ENCODE measurements at places on chromosomes 3 and 15. TPM values are rescaled to one million over a fixed set of nuclear protein-coding genes. Genes with fewer than 3 reads are reported as not detected.
A peak's percentile ranks its signal among the peaks of the same experiment; 100 is the strongest.

DNA sequence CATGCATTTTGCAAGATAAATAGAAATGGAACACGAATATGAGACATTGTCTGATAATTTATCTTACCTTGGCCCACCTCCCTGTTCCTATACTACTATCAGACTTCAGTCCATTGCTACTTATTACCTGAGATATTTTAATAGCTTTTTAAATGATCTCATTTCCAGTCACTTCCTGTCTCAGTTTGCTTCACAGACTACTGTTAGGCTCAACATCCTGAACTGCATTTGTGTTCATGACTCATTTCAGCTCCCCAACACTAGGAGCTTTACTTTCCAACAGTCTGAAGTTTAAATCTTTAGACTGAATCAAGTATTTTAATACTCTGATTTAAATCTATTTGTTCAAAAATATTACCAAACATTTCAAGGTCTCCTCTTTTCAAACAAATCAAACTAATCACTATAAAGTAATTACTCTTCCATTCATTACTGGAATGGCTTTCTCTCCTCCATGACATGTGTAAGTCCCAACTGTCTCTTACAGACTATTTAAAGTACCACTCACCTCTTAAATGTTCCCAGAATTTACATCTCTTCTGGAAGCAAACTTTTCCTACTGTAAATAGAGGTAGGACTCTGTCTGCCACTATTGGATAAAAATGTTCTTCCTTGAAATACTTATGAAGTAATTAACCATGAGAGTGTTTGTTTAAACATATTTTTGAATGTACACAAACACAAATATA, 1277.6 kb downstream of the ZPLD1 start:
- H3K27me3 ChIP-seq, result no peaks in the 10 kb centered on the region
- no peak overlapping the region for H3K4me3 ChIP-seq
- no peak for DNase-seq

GRCh38 chr3:185399737-185400667, 37.1 kb downstream of the MAP3K13 start:
- no peak overlapping the region for H3K4me3 ChIP-seq
- no peaks in the 10 kb centered on the region for H3K36me3 ChIP-seq
- peaks cover 8% of the 10 kb centered on the region for H3K27me3 ChIP-seq
- no peaks in the 10 kb centered on the region for H3K4me1 ChIP-seq
- DNase-seq, result no peak

DNA sequence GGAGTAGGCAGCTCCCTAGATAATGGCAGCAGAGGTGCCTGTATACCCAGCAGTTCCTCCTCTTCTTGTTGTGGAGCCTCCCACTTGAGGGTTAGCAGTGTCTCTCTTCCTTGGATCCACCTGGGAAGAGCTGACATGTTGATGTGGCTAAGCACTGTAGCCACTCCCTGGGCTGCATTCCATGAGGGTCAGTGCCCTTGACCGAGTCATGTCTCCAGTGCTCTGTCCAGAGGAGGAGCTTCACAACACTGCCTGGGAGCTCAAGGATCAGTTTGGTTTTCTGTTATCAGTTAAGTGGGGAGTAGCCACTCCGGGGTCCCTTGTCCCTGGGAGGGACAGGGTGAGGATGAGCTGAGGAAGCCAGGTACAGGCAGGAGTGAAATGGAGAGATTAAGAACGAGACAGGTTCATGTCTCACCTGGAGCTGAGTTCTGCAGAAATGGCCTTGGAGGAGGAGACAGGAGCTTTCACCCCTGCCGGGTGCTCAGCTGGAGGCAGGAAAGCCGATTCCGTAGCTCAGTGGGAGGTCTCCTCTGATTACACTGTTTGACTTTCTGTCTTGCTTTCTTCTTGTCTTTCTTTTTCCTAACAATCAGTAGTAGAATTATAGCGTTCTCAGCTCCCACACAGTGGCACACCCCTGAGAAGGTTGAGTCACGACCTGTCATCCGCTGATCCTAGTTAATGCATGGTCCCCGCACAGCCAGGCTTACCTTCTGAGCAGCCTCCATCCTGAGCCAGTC, 57.9 kb upstream of the SEC22A start:
- peaks cover 20% of the 10 kb centered on the region for H3K36me3 ChIP-seq
- H3K27me3 ChIP-seq, result no peaks in the 10 kb centered on the region
- H3K27ac ChIP-seq, result no peak overlapping the region
- DNase-seq, result no peak

GRCh38 chr3:106675451-106675850, 701.8 kb upstream of the CCDC54 start:
- no peaks in the 10 kb centered on the region for H3K4me1 ChIP-seq
- no peaks in the 10 kb centered on the region for H3K36me3 ChIP-seq
- H3K4me3 ChIP-seq, result no peak overlapping the region
- H3K27me3 ChIP-seq, result no peaks in the 10 kb centered on the region
- no peak overlapping the region for H3K27ac ChIP-seq

- DNase-seq, result no peak
- H3K4me3 ChIP-seq, result no peak overlapping the region
These were observed 154.6 kb downstream of the B3GALNT1 start for GRCh38 chr3:160950542-160950941.

GRCh38 chr3:11548721-11549131, 95.0 kb downstream of the VGLL4 start:
- H3K36me3 ChIP-seq, result peaks cover 15% of the 10 kb centered on the region
- peaks cover 2% of the 10 kb centered on the region for H3K4me1 ChIP-seq
- H3K27ac ChIP-seq, result no peak overlapping the region

GRCh38 chr3:126345231-126345630, 12.0 kb downstream of the KLF15 start:
- H3K4me1 ChIP-seq, result no peaks in the 10 kb centered on the region
- no peaks in the 10 kb centered on the region for H3K27me3 ChIP-seq
- H3K4me3 ChIP-seq, result no peak overlapping the region
- no peaks in the 10 kb centered on the region for H3K36me3 ChIP-seq

GRCh38 chr3:183309276-183309675, 56.2 kb downstream of the B3GNT5 start:
- H3K4me3 ChIP-seq, result no peak overlapping the region
- DNase-seq, result no peak
- H3K4me1 ChIP-seq, result peaks cover 29% of the 10 kb centered on the region
- no peak overlapping the region for H3K27ac ChIP-seq
- H3K36me3 ChIP-seq, result peaks cover 10% of the 10 kb centered on the region
- H3K27me3 ChIP-seq, result no peaks in the 10 kb centered on the region

DNA sequence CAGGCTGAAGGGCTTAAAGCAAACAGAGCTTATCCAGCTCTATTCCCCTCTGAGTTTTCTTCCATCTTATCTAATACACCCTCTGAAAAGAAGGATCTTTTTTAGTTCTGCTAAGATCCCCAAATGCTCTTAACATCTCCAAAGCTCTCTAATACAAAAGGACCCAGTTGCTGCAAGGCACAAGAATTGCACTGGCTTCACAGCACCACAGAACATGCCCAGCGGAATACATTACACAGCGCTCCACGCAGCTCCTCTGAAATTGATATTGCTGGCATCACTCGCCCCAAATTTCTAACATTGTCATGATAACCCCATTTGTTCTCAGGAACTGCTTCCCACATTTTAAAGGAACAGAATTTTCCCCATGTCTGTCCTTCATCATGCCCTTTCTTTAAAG, 210.1 kb downstream of the RORA start:
- DNase-seq, result no peak
- H3K4me3 ChIP-seq, result no peak overlapping the region
- H3K36me3 ChIP-seq, result no peaks in the 10 kb centered on the region

DNA sequence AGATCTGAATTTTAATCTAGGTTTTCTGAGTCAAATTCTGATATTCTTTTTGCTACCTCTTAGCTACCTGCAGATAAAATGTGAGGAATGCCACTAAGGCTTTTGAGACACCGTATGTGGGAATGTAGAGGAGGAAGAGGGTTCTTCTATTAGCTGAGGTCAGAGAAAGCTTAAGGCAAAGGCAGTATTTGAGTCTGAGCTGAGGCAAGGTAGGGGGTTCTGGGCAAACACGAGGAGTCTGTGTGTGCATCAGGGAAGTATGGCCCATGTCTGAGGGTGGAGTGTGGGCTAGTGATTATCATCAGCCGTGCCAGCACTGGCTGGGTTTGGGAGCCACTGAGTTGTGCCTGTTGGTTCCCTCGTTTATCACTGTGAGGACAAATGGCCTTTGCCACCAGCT, 181.1 kb downstream of the SOX2 start:
- DNase-seq, result no peak
- H3K27ac ChIP-seq, result no peak overlapping the region
- H3K27me3 ChIP-seq, result no peaks in the 10 kb centered on the region
- H3K4me3 ChIP-seq, result no peak overlapping the region
- H3K4me1 ChIP-seq, result no peaks in the 10 kb centered on the region
- no peaks in the 10 kb centered on the region for H3K36me3 ChIP-seq

- H3K27ac ChIP-seq, result no peak overlapping the region
- H3K4me3 ChIP-seq, result no peak overlapping the region
- no peaks in the 10 kb centered on the region for H3K4me1 ChIP-seq
These were observed 27.6 kb upstream of the GAP43 start for GRCh38 chr3:115595611-115596275.

GRCh38 chr15:92164327-92165000, 229.2 kb upstream of the ST8SIA2 start:
- DNase-seq, result no peak
- H3K36me3 ChIP-seq, result no peaks in the 10 kb centered on the region
- H3K27me3 ChIP-seq, result no peaks in the 10 kb centered on the region
- H3K4me1 ChIP-seq, result peaks cover 4% of the 10 kb centered on the region
- H3K4me3 ChIP-seq, result no peak overlapping the region
- no peak overlapping the region for H3K27ac ChIP-seq

GRCh38 chr3:43997316-43997715, 244.4 kb upstream of the TOPAZ1 start:
- H3K4me1 ChIP-seq, result peaks cover 35% of the 10 kb centered on the region
- peaks cover 80% of the 10 kb centered on the region for H3K27me3 ChIP-seq
- no peak for DNase-seq
- H3K27ac ChIP-seq, result peak overlapping the region; percentile 63
- H3K36me3 ChIP-seq, result peaks cover 2% of the 10 kb centered on the region

GRCh38 chr3:103082501-103082900, 647.7 kb downstream of the ZPLD1 start:
- H3K27ac ChIP-seq, result no peak overlapping the region
- H3K4me1 ChIP-seq, result no peaks in the 10 kb centered on the region
- no peak overlapping the region for H3K4me3 ChIP-seq
- no peak for DNase-seq
- no peaks in the 10 kb centered on the region for H3K36me3 ChIP-seq

- no peaks in the 10 kb centered on the region for H3K27me3 ChIP-seq
- H3K27ac ChIP-seq, result no peak overlapping the region
- peaks cover 14% of the 10 kb centered on the region for H3K36me3 ChIP-seq
- DNase-seq, result no peak
- no peaks in the 10 kb centered on the region for H3K4me1 ChIP-seq
These were observed 20.3 kb downstream of the CDAN1 start for GRCh38 chr15:42716626-42717025.

DNA sequence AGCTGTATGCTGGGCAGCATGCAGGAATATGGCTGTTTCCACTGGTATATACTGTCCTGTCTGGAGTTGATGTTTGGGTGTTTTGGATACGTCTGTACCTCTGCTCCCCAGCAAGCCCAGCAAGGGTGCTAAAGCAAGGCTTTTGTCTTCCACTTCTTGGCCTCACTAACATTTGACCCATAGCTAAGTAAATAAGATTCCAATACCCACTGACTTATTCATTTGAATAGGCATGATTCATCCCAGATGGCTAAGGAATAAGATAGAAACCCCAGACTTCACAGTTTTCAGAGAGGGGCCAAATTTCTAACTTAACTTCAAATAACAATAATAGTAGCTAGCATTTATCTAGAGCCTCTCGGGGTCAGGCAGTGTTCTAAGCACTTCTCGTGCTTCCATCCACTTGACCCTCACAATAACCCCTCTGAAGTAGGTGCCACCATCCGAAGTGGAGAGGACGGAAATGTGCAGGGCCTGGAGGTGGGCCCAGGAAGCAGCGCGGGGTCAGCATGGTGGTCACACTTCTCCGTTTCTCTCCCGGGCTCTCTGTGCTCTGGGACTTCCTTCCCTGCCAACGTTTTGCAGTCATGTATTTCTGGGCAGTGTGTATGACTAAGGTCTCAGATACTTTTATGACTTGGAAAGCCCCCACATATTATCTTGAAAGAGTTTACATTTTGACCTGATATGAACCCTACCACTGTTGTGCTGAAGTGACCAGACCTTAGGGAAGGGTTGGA, 39.3 kb downstream of the LRRK1 start:
- H3K27ac ChIP-seq, result no peak overlapping the region
- H3K36me3 ChIP-seq, result no peaks in the 10 kb centered on the region
- no peaks in the 10 kb centered on the region for H3K4me1 ChIP-seq
- H3K27me3 ChIP-seq, result peaks cover 34% of the 10 kb centered on the region

DNA sequence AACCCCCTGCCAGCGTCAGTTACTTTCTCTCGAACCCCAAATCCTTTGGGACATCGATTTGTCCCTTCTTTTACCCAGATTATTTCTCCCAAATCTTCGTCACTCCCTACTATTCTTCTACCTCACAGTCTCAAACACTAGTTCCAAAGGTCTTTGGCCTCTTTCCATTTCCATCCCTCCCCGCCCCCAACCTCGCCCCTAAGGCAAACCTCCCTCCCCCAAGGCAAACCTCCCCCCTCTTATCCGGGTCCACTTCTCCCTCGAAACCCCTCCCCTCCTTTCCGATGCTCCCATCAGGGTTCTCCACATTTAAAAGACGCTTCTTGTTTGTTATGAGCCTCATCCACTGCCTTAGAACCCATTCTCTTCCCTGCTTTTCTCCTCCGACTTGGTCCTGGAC, 583 bp downstream of the EAF1 start:
- H3K27me3 ChIP-seq, result no peaks in the 10 kb centered on the region
- H3K36me3 ChIP-seq, result peaks cover 34% of the 10 kb centered on the region
- H3K4me3 ChIP-seq, result peak overlapping the region; percentile 96
- H3K27ac ChIP-seq, result peak overlapping the region; percentile 95
- H3K4me1 ChIP-seq, result peaks cover 47% of the 10 kb centered on the region

DNA sequence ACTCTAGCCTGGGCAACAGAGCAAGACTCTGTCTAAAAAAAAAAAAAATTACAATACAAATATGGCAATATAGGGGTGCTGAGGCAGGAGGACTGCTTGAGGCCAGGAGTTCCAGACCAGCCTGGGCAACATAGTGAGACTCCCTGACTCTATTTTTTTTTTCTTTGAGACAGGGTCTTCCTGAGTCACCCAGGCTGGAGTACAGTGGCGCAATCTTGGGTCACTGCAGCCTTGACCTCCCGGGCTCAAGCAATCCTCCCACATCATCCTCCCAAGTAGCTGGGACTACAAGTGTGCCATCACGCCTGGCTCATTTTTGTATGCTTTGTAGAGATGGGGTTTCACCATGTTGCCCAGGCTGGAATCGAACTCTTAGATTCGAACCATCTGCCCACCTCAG, 17.3 kb upstream of the RAB11A start:
- H3K36me3 ChIP-seq, result no peaks in the 10 kb centered on the region
- DNase-seq, result no peak
- no peak overlapping the region for H3K27ac ChIP-seq
- H3K4me3 ChIP-seq, result no peak overlapping the region
- peaks cover 6% of the 10 kb centered on the region for H3K27me3 ChIP-seq

- no peaks in the 10 kb centered on the region for H3K27me3 ChIP-seq
- peaks cover 55% of the 10 kb centered on the region for H3K36me3 ChIP-seq
- no peak overlapping the region for H3K27ac ChIP-seq
- no peak overlapping the region for H3K4me3 ChIP-seq
- DNase-seq, result no peak
These were observed 171.3 kb downstream of the ATP10A start for GRCh38 chr15:25691544-25692430.

CHRNA5 gene
- total RNA-seq, result 8.9 TPM

FAM3D gene
- total RNA-seq, result not detected

MKRN3 gene
- total RNA-seq, result 1.5 TPM

NR1I2 gene
- 0.17 TPM for total RNA-seq

C15orf62 gene
- 0.51 TPM for total RNA-seq

WHAMM gene
- 6.7 TPM for total RNA-seq

LMAN1L gene
- total RNA-seq, result 0.36 TPM

HHATL gene
- not detected for total RNA-seq

CACNA2D2 gene
- total RNA-seq, result 0.23 TPM

Measured in activated CD4-positive, alpha-beta T cell treated with anti-CD3 and anti-CD28 coated beads, Interleukin-2, amount 10 ng/mL, durations not matched to agents 24 days and 14 days (primary cell).